NCI-H2081 treated with DMSO at 0.1 percent for 48 hours (cell line): ENCODE measurements at places on chromosomes 16 and 17.

GRCh38 chr17:3738562-3739295, 15.0 kb downstream of the HASPIN start:
- DNase-seq, result no peak

DNA sequence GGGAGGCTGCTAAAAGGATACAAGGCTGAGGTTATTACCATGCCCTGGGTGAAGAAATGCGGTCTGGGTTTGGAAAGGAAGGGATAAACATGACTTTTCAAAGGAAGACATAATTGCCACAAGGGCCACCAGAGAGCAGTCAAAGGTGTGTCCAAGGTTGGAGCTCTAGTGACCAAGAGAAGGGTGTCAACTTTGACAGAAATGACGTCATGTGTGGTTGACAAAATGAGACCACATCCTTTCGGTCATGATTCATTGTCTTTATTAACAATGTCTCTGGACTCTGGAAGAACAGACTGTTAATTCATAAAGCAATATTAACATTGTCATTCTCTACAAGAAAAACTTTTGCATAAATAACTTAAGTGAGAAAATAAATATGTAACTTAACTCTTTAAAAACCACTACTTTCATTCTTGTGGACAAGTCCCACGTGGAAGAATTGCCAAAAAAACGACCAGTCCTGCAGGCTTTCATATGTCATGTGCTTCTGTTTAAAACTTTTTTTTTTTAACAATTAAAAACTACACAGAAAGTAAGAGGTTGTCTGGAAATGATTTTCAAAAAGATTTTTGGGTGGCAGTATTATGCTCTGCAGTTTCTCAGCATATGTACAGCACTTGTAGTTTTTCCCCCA, 5.0 kb downstream of the SOST start:
- DNase-seq, result no peak

DNA sequence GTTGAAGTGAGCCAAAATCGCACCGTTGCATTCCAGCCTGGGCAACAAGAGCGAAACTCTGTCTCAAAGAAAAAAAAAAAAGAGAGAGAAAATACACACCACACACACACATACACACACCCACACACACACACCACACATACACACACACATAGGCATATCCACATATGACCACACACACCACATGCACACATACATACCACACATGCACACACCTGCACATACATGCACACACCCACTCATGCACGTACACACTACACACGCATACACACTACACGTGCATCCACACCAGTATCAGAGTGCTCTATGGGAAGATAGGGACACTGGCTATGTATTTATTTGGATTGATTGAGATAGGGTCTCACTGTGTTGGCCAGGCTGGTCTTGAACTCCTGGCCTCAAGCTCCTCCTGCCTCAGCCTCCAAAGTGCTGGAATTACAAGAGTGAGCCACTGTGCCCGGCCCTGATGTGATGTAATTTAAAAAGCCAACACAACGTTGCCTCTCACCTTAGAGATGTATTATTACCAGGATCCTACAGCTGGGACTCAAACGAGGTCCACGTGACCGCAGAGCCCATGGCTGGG, 17.8 kb upstream of the GINS2 start:
- DNase-seq, result no peak

GRCh38 chr17:56030009-56030624, 123.2 kb upstream of the ANKFN1 start:
- DNase-seq, result no peak

DNA sequence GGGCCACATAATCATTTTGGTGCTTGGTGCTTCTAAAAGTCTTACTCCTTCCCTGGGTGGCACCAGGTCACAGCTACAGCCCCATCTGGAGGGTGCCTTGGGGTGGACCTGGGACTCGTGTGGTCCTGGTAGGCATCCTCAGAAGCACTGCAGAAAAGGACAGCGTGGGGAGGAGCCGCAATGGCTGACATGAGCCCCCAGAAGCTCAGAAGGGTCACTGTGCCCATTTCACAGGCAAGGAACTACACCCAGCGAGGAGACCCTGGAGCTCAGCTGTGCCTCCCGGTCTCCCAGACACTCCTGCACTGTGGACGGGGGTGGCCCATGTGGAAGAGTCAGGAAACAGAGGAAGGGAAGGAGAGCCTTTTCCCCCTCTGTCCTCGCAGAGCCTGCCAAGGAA, 26.4 kb downstream of the C17orf100 start:
- DNase-seq, result no peak

DNA sequence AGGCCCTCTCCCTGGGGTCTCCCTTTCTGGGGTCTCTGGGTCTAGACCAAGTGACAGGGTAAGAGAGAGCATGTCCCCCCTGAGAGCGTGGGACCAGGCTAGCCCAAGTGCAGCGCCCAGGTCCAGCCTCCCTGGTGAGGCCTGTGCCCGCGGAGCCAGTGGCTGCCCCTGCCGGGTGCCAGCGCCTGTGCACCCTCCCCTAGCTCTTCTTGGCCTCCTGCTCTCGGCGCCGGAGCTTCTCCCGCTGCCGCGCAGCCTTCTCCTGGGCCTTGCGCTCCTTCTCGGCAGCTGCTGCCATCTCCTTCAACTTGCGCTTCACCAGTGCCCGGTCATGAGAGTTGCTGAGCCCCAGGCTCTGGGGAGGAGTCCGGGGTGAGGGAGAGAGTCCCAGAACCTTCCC, 17.3 kb downstream of the SAMD14 start:
- DNase-seq, result no peak

DNA sequence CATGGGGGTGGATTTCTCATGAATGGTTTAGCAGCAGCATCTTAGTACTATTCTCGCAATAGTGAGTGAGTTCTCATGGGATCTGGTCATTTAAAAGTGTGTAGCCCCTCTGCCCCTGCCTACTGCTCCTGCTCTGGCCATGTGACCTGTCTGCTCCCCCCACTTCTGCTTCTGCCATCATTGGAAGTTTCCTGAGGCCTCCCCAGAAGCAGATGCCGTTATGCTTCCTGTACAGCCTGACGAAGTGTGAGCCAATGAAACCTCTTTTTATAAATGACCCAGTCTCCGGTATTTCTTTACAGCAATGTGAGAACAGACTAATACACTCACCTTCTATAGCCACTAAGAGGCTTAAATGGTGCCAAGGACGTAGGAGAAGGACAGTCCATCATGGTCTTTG, 51.5 kb downstream of the NOL11 start:
- no peak for DNase-seq

DNA sequence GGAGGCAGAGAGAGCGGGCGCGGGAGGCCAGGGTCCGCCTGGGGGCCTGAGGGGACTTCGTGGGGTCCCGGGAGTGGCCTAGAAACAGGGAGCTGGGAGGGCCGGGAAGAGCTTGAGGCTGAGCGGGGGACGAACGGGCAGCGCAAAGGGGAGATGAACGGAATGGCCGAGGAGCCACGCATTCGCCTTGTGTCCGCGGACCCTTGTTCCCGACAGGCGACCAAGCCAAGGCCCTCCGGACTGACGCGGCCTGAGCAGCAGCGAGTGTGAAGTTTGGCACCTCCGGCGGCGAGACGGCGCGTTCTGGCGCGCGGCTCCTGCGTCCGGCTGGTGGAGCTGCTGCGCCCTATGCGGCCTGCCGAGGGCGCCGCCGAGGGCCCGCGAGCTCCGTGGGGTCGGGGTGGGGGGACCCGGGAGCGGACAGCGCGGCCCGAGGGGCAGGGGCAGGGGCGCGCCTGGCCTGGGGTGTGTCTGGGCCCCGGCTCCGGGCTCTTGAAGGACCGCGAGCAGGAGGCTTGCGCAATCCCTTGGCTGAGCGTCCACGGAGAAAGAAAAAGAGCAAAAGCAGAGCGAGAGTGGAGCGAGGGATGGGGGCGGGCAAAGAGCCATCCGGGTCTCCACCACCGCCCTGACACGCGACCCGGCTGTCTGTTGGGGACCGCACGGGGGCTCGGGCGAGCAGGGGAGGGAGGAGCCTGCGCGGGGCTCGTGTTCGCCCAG, 1.2 kb upstream of the CBX4 start:
- no peak for DNase-seq

DNA sequence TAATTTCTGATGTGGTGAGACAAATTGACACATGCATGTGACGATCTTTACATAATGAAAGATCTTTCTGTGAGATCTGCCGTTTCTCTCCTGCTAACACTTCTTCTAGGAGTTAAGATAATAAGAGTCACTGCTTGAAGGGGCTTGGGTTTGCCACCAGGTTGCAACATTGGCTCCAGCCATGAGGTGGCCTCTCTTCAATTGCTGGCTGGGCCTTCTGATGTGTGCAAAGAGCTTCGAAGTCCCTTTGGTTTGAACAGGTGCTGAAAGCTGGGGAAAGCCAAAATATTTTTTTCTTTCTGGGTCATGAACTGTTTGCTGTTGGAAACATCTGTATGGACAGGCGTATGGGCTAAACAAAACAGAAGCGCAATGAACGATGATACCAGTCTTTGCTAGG, 204.1 kb upstream of the SALL1 start:
- no peak for DNase-seq

DNA sequence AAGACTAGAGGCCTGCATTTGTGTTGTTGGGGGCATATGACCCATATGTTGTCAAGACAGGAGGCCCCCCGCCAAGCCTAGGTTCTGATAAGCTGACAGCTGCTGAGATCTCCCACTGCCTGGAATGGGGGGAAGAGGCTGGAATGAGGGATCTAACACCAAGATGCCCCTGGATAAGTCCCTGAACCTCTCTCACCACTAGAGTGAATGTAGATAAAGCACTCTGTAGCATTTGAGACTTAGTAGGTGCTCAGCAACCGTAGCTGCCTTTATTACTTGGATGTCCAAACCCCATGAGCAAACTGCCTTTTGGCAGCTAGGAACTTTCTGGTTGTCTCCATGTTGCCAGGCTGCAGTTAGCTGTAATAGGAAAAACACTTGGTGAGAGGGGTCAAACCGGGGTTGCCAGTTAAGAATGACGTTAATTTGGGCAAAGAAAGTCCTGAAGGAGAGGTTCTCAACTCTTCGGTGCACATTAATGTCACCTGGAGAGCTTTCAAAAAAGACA, 4.4 kb upstream of the RASL10B start:
- DNase-seq, result no peak

- DNase-seq, result no peak
Measured at GRCh38 chr16:31052114-31052513, 18.8 kb downstream of the STX4 start.

GRCh38 chr16:48511716-48512115, 98.3 kb downstream of the N4BP1 start:
- DNase-seq, result no peak

GRCh38 chr17:65910836-65911235, 281.1 kb downstream of the CEP112 start:
- DNase-seq, result no peak

- DNase-seq, result no peak
Measured at GRCh38 chr16:72244853-72245252, 72.9 kb upstream of the PMFBP1 start.

- no peak for DNase-seq
Measured at GRCh38 chr16:27364493-27365141, 37.4 kb upstream of the IL21R start.

GRCh38 chr16:83973581-83974385, 5.7 kb downstream of the NECAB2 start:
- no peak for DNase-seq

DNA sequence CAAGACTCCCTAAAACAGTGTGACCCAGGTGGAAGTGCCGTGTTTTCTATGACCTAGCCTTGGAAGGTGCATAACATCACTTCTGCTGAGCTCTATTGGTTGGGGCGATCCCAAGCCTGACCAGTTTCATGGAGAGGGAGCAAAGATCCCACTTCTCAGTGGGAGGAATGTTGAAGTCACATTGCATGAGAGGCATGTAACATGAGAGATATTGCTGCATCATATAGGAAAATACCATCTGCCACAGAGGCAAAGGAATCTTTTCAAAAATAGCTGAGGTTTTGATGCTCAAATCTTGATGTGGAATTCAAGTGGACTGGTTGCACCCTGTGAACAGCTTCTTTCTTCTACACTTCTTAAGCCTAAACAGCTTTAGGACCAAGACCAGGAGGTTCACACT, 56.4 kb upstream of the NLRP1 start:
- DNase-seq, result no peak

GRCh38 chr17:49229805-49230600, 584 bp downstream of the PHOSPHO1 start:
- no peak for DNase-seq

DNA sequence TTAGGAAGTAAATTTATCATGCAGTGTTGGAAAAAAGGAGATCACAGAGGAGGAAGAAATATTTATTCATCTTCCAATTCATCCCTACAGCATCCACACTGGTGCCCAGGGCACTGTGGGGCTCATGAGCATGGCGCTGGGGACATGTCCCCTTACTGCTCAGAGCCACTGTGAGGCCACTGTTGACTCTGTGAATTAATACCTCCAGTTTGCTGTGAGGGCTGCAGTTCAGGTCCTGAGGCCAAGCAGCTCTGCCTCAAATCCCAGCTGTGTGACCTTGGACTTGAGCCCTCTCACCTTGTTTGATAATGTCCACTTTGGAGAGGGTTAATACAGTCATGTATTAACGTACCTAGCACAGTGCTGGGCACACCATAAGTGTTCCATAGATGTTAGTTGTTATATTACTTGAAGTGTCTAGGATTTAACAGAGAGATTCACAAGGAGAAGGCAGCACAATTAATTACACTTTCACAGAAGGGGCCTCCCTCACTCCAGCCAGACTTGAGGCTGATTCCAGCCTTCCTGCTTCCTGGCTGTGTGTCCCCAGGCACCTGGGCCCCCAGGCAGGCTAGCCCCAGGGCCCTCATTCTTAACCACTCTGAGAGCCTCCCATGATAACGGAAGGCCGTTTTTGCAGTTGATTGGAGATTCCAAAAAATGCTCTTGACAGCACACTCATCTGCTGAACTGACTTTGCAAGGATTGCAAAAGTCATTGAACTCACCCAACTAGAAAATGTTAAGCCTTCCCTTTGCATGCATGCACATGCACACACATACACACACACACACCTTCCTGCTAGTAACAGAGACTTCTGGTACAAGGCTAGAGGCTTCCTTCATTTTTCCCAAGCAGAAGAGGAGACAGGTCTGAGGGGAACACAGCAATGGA, 29.4 kb downstream of the KATNIP start:
- no peak for DNase-seq

- DNase-seq, result no peak
Measured at GRCh38 chr16:13269905-13270528, 368.6 kb downstream of the SHISA9 start.

GRCh38 chr16:51556694-51557340, 405.7 kb upstream of the SALL1 start:
- no peak for DNase-seq

DNA sequence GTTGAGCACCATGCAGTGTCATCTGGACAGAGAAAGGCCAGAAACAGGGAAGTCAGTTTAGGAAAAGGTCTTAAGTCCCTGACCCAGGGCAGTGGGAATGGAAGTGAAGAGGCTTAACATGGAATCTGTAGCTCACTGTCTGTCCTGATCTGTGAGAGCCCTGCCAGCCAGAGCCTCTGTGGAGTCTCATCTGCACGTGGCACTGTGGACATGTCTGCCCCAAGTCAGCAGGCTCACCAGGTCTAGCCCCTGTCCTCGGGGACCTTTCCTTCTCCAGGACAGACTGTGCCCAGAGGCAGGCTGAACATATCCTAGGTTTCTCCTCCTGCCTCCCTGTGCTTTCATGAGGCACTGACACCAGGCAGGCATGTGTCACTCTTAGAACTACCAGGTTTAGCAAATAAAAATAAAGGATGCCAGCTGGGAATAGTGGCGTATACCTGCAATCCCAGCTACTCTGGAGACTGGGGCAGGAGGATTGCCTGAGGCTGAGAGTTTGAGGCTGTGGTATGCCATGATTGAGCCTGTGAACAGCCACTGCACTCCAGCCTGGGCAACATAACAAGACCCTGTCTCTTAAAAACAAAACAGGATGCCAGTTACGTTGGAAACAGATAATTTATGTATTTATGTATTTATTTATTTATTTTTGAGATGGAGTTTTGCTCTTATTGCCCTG, 22.4 kb downstream of the UNK start:
- no peak for DNase-seq
